ENCODE measurements at places on chromosomes 3 and 15. TPM values are rescaled to one million over a fixed set of nuclear protein-coding genes. Genes with fewer than 3 reads are reported as not detected.
A peak's percentile ranks its signal among the peaks of the same experiment; 100 is the strongest.

Gene PSTPIP1
- total RNA-seq, result 212 TPM

Gene CTXND1
- not detected for total RNA-seq

Gene MAP3K13
- 10.6 TPM for total RNA-seq

Gene STARD9
- total RNA-seq, result 13.0 TPM

Gene ETFA
- 111 TPM for total RNA-seq

Gene TPRG1
- 0.86 TPM for total RNA-seq

DNA sequence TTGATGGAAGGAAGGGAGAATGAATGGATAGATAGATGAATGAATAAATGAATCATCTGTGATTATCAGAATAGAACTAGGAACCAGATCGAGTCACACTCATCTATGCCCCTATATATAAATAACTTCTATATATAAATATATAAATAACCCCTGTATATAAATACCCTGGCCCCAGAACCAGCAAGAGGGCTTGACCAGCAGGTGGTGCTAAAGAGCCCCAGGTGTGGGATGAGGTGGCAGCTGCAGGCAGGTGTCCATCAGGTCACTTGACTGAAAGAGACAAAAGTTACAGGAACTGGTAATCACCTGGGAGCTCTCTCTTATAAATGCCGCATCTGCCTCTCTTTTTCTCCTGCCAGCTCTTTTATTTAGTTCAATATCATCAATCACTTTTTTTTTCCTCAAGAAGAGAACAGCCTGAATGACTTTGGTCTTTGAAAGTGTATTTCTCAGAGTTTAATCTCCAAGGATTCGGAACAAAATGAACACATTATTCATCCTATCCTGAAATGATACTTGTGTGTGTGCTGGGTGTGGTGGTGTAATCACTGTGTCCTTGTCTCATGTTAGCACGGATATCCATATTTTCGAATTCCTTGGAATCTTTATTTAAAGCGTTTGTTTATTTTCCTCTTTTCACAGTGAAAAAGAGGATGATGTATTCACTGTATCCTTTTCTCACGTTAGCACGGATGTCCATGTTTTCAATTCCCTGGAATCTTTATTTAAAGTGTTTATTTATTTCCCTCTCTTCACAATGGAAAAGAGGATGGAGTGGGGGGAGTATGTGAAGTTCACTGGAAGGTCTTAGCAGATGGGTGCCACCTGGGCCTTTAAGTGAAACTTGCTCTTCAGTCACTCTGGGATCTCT lies 35.4 kb upstream of the ATG7 start:
- no peak overlapping the region for H3K4me3 ChIP-seq
- no peak overlapping the region for H3K27ac ChIP-seq
- H3K4me1 ChIP-seq, result peaks cover 21% of the 10 kb centered on the region

- no peak overlapping the region for H3K4me3 ChIP-seq
- peaks cover 8% of the 10 kb centered on the region for H3K4me1 ChIP-seq
- H3K27ac ChIP-seq, result peak overlapping the region; percentile 48
- H3K27me3 ChIP-seq, result no peaks in the 10 kb centered on the region
- peak; percentile 29 for DNase-seq
Observed at GRCh38 chr3:129481766-129482332, 41.8 kb downstream of the IFT122 start.

DNA sequence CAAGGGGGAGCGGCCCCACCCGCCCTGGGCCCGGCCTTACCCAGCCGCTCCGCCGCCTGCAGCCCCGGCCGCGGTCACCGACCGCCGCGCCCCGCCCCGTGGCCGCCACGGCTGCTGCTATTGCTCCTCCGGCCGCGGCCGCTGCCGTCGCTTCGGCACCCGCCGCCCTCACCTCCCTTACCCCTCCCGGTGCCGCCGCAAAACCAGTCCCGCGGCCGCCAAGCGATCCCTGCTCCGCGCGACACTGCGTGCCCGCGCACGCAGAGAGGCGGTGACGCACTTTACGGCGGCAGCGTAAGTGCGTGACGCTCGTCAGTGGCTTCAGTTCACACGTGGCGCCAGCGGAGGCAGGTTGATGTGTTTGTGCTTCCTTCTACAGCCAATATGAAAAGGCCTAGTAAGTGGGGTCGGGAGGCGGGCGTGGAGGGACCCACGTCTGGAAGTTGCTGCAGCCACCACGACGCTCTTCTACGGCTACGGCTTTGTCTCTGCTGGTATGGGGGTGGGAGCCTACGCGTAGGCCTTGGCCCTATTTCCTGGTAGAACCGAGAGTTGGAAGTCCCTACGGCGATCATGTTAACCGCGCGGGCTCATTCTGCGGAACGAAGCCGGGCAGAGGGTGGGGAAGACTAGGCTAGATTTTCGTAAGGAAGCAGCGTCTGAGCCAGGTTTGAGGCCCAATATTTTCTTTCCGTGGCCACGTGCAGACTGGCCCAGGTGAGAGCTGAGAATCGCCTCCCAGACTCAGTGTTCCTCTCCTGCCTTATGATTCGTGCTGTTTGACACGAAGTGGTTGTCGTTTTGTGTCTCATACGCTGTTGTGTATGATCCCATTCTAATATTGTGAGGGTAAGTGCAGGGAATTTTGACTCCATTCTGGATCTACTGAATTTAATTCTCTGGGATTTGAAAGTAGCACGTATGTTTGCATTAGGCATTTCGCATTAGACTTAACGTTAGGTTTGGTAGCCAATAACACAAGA lies at the start of the genes GNL3 and PBRM1:
TSS of gene GNL3 (plus strand) at position 324 of the 983 bp plus-strand sequence. CDS start at position 385, 61 bp downstream.
TSS of gene PBRM1 (minus strand) at position 205 of the 983 bp plus-strand sequence.
- no peaks in the 10 kb centered on the region for H3K27me3 ChIP-seq
- peak within 1 kb of the TSS; percentile 91 for H3K4me3 ChIP-seq
- H3K4me1 ChIP-seq, result peaks cover 65% of the 10 kb centered on the region
- H3K36me3 ChIP-seq, result peaks cover 63% of the 10 kb centered on the region
- peak; percentile 95 for DNase-seq

- H3K27ac ChIP-seq, result no peak overlapping the region
- peaks cover 3% of the 10 kb centered on the region for H3K27me3 ChIP-seq
- no peaks in the 10 kb centered on the region for H3K4me1 ChIP-seq
- H3K36me3 ChIP-seq, result no peaks in the 10 kb centered on the region
Observed at GRCh38 chr3:43132870-43133636, 27.2 kb upstream of the POMGNT2 start.

- no peaks in the 10 kb centered on the region for H3K4me1 ChIP-seq
- H3K27ac ChIP-seq, result no peak overlapping the region
- peaks cover 22% of the 10 kb centered on the region for H3K27me3 ChIP-seq
- no peak overlapping the region for H3K4me3 ChIP-seq
- no peaks in the 10 kb centered on the region for H3K36me3 ChIP-seq
Observed at GRCh38 chr3:57036952-57037351, 23.5 kb upstream of the SPATA12 start.

GRCh38 chr3:65596571-65597225 lies 442.0 kb downstream of the MAGI1 start:
- DNase-seq, result no peak
- H3K27me3 ChIP-seq, result no peaks in the 10 kb centered on the region
- H3K4me1 ChIP-seq, result no peaks in the 10 kb centered on the region
- no peak overlapping the region for H3K4me3 ChIP-seq

DNA sequence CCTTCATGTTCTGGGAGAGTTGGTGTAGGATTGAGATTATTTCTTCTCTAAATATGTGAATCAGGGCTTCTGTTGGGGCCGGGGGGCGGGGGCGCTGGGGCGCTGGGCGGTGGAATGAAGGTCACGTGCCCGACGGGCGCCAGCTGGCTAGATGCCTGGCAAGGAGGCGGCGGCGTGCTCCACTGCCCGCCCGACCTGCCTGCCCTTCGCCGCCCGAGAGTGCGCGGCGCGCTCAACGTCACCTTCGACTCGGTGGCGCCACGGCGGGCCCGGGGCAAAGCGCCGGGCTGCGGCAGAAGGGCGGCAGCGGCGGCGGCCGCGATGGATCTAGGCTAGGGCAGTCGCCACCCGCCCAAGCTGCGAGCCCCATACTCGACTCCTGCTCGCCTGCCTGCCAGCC lies 47.0 kb upstream of the LHFPL4 start:
- no peak overlapping the region for H3K27ac ChIP-seq
- peaks cover 12% of the 10 kb centered on the region for H3K27me3 ChIP-seq
- H3K4me1 ChIP-seq, result peaks cover 1% of the 10 kb centered on the region
- H3K36me3 ChIP-seq, result no peaks in the 10 kb centered on the region

GRCh38 chr15:32124726-32125125 lies 94.4 kb downstream of the CHRNA7 start:
- peaks cover 4% of the 10 kb centered on the region for H3K27me3 ChIP-seq
- H3K4me3 ChIP-seq, result no peak overlapping the region
- no peak for DNase-seq
- no peak overlapping the region for H3K27ac ChIP-seq
- H3K4me1 ChIP-seq, result no peaks in the 10 kb centered on the region

DNA sequence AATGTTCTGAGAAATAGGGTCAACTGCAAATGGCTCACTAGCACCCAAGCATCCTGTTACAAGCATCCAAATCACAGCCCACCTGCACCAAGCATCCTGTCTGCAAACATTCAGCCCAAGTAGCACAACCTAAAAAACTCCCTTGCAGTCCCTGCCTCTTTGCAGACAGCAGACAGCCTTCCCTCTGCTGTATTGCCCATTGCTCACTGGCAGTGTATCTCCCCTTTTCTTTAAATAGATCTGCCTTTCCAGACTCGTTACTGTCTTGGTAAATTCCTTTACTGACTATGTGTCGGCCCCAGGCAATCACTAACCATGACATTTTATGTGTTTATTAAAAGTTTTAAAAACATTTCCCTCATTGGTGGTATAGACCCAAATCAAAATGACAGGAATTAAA lies 155.4 kb downstream of the ADAMTSL3 start:
- H3K27me3 ChIP-seq, result no peaks in the 10 kb centered on the region
- DNase-seq, result no peak
- H3K4me3 ChIP-seq, result no peak overlapping the region
- H3K4me1 ChIP-seq, result no peaks in the 10 kb centered on the region
- no peaks in the 10 kb centered on the region for H3K36me3 ChIP-seq
- H3K27ac ChIP-seq, result no peak overlapping the region

GRCh38 chr3:122626515-122627180 lies 49.2 kb downstream of the PARP15 start:
- no peaks in the 10 kb centered on the region for H3K27me3 ChIP-seq
- H3K4me3 ChIP-seq, result no peak overlapping the region
- H3K27ac ChIP-seq, result no peak overlapping the region
- no peak for DNase-seq
- no peaks in the 10 kb centered on the region for H3K4me1 ChIP-seq
- H3K36me3 ChIP-seq, result peaks cover 71% of the 10 kb centered on the region

GRCh38 chr15:82298520-82298919 lies 35.9 kb downstream of the SAXO2 start:
- DNase-seq, result peak; percentile 82
- H3K27me3 ChIP-seq, result no peaks in the 10 kb centered on the region
- no peak overlapping the region for H3K4me3 ChIP-seq
- no peaks in the 10 kb centered on the region for H3K36me3 ChIP-seq
- H3K4me1 ChIP-seq, result peaks cover 23% of the 10 kb centered on the region

- DNase-seq, result no peak
- no peaks in the 10 kb centered on the region for H3K27me3 ChIP-seq
- no peak overlapping the region for H3K27ac ChIP-seq
- H3K4me3 ChIP-seq, result no peak overlapping the region
Observed at GRCh38 chr3:153096731-153097131, 65.3 kb upstream of the RAP2B start.

DNA sequence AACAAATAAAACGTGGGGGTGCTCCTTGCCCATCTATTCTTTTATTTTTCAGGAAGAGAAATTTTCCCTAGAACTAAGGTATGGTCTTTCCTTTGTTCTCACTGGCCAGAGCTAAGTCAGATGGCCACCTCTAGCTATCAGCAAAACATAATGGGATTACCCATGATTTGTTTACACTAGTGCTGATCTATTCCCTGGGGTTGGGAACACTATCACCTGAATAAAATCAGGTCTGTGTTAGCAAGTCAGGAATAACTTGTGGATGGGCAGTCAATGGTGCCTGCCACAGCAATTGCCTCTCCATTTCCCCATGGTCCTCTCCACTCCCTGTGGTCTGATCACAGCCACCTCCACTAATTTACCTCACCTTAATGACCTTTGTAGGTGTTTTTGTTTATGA lies 181.7 kb upstream of the CADPS start:
- no peaks in the 10 kb centered on the region for H3K36me3 ChIP-seq
- no peak overlapping the region for H3K27ac ChIP-seq
- no peaks in the 10 kb centered on the region for H3K27me3 ChIP-seq

DNA sequence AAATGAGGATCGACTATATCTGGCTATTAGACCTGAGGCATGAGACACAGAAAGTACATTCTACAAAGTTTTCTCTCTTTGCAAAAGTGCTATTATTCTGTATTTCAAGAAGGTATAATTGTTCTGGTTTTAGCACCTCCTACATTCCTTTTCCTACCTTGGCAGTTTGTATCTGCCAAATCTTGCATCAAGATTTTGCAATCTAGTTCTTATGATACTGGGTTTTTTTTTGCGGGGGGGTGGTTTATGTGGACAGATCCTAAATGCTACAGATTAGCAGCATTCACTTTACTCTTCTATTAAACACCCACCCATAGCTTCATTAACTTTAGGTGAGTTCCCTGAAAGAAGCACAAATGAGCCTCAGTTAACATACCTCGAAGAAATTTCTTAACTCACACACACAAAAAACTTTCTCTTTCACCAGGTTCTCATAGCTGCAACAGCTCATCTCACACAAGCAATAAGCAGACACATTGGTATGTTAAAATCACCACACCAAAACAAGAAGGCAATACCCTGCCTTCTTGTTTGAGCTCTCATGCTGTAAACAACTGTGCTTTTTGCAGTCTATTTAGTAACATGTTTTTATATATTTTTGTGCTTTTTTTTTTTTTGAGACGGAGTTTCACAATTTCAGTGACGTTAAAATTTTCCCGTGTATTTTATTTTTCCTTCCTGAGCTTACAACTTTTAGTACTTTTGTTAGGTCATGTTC lies 73.0 kb upstream of the VGLL4 start:
- DNase-seq, result no peak
- no peak overlapping the region for H3K27ac ChIP-seq
- H3K4me3 ChIP-seq, result no peak overlapping the region

DNA sequence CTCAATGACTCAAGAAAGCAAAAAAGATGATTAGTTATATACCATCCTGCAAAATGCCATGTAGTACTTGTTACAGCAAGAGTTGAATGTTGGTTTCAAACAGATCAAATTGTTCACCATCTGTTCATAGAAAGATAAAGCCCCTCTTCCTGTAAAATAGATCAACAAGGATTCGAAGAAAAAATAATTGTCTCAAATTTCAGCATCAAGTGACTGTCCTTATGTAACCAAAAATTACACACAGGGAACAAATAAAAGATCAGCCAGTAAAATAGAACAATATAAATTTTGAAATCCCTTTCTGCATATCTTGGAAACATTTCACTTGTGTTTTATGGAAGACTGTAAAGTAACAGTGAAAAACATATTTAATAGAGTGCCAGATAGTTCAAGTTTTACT lies 165.1 kb upstream of the STAC start:
- no peak for DNase-seq
- H3K36me3 ChIP-seq, result no peaks in the 10 kb centered on the region
- H3K27me3 ChIP-seq, result no peaks in the 10 kb centered on the region
- no peak overlapping the region for H3K4me3 ChIP-seq
- H3K4me1 ChIP-seq, result no peaks in the 10 kb centered on the region

- H3K4me1 ChIP-seq, result peaks cover 3% of the 10 kb centered on the region
- DNase-seq, result no peak
- H3K27ac ChIP-seq, result no peak overlapping the region
- H3K27me3 ChIP-seq, result peaks cover 20% of the 10 kb centered on the region
- H3K36me3 ChIP-seq, result no peaks in the 10 kb centered on the region
Observed at GRCh38 chr15:69533522-69533921, 80.9 kb downstream of the RPLP1 start.

GRCh38 chr3:108472001-108472591 lies 38.3 kb downstream of the MYH15 start:
- no peaks in the 10 kb centered on the region for H3K4me1 ChIP-seq
- peaks cover 11% of the 10 kb centered on the region for H3K27me3 ChIP-seq
- H3K27ac ChIP-seq, result no peak overlapping the region
- no peak for DNase-seq
- no peak overlapping the region for H3K4me3 ChIP-seq

- H3K27ac ChIP-seq, result no peak overlapping the region
- DNase-seq, result no peak
- H3K36me3 ChIP-seq, result peaks cover 25% of the 10 kb centered on the region
Observed at GRCh38 chr15:65110676-65111292, 4.2 kb downstream of the UBAP1L start.
